Ureter (tissue), 1 donor: ENCODE measurements at places on chromosomes 16 and 17. TPM values are rescaled to one million over a fixed set of nuclear protein-coding genes. Genes with fewer than 3 reads are reported as not detected.

GRCh38 chr17:76547183-76547641, 7.4 kb downstream of the PRCD start:
- no peak for DNase-seq

Gene EVI2A
- total RNA-seq, result 2.7 TPM

GRCh38 chr17:58234512-58234911, 3.9 kb upstream of the LPO start:
- DNase-seq, result no peak

- DNase-seq, result no peak
Measured at GRCh38 chr17:81489012-81489997, 23.3 kb downstream of the ACTG1 start.

- no peak for DNase-seq
Measured at GRCh38 chr17:28675980-28676379, 14.0 kb downstream of the SUPT6H start.

DNA sequence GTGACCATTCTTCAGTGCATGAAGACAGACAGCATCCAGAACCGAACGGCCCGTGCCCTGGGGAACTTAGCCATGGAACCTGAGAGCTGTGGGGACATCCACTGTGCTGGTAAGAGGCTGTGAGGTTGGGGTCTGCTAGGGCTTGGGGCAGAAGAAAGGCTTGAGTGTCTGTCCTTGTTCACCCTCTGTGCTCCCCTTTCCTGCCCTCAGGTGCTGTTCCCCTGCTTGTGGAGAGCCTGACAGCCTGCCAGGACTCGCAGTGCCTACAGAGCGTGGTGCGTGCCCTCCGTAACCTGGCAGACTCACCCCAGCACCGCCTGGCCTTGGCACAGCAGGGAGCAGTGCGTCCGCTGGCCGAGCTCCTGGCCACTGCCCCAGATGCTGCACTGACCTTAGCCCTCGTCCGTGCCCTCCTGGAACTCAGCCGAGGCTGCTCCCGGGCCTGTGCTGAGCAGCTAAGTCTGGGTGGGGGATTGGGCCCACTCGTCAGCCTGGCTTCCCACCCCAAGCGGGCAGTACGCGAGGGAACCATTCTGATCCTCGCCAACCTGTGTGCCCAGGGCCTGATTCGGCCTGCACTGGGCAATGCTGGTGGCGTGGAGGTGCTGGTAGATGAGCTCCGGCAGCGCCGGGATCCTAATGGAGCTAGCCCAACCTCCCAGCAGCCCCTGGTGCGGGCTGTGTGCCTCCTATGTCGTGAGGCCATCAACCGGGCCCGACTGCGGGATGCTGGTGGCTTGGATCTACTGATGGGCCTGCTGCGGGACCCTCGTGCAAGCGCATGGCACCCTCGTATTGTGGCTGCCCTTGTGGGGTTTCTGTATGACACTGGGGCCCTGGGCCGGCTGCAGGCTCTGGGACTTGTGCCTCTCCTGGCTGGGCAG, 2.9 kb downstream of the ARMC5 start:
- DNase-seq, result no peak

DNA sequence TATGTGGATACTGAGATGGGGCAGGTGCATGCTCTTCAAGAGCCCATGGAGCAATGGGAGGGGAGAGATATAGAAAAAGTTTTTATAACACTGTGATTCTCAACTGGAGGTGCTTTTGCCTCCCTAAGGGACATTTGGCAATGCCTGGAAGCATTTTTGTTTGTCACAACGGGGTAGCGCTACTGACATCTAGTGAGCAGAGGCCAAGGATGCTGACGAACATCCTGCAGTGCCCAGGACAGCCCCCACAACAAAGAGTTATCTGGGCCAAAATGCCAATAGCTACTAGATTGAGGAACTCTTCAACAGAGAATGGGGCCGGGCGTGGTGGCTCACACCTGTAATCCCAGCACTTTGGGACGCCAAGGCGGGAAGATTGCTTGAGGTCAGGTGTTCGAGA, 67.2 kb upstream of the CLEC3A start:
- DNase-seq, result no peak

DNA sequence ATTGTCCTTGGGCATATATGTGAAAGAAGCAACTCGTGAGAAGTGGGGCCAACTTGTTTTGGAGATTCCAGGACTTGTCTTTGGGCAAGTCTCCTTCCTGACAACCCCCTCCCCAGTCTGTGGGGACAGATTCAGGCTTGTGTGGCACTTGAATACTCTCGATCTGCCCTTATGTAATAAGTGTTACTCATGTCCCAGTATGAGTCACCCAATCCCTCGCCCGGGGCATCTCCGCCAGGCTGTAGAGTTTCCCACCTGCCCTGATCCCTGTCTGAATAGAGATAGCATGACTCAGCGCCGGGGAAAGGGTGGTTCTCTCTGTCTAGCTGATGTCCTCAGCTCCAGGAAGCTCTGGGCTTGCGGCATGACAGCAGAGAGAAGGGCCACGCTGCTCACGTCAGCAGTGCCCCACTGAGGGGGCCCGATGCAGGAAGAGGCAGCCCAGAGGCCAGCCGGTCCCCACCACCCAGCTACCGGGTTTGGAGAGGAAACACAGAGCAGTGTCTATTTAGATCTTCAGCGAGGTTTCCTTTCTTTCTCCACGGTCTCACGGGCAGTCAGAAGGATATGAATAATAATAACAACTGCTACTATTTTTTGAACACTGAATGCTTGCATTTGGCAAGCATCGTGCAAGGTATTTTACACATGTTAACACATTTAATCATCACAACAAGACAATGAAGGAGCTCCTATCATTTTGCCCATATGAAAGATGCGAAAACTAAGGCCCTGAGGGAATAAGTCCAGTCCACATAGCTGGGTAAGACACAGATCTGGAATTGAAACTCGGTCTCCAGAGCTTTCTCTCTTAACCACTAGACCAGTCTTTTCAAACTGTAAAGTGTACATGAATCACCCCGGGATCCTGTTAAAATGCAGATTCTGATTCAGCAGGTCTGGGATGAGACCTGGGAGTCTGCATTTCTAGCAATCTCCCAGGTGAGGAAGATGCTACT, 426.7 kb upstream of the MAF start:
- peak; percentile 82 for DNase-seq

DNA sequence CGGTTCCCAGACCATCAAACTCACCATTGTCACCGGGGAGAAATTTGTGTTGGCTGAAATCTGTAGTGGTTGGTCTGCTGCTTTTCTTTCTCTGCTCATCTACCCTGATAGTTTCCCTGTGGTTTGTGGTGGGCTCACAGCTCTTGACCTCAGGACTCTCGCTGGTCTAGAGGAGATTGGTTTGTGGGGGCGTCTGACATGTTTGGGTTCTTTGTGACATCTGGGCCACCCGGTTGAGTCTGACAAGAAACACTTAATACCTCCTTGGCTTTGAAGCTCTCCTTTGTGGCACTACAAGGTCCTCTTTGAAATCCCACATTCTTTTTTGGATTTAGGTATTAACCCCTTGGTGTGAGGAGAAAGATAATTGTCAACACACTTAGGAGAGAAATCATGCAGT, 662.0 kb downstream of the WWOX start:
- DNase-seq, result no peak

Gene HSD17B2
- total RNA-seq, result 47.8 TPM

DNA sequence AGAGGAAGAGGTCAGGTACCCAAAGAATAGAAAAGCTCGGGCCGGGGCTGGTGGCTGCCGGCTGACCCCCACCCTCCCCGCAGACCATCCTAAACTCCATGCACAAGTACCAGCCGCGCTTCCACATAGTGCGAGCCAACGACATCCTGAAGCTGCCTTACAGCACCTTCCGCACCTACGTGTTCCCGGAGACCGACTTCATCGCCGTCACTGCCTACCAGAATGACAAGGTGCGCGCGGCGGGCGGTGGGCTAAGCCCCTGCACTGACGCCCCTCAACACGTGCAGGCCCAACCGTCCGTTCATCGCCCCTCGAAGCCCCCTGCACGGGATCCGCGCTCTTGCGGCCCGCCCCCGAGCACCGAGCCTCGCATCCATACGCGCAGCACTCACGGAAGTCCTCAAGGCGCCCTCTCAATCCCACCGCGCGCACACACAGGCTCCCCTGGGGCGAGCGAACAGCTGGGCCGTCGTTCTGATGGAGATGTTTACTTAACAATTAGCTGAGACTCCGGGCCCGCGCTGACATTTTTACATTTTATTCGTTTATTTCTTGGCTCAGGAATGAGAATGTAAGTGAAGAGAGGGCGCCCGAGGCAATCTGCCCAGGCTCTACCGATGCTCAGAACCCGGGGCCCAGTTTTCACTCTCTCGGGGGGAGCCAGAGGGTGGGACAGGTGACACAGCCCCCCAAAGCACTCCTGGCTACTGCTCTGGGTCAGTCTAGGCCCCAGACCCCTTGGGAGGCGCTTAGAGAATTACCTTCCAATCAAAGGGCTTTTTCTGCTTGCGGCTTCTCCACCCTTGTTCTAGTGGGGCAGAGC, 3.5 kb downstream of the TBX2 start:
- DNase-seq, result no peak

DNA sequence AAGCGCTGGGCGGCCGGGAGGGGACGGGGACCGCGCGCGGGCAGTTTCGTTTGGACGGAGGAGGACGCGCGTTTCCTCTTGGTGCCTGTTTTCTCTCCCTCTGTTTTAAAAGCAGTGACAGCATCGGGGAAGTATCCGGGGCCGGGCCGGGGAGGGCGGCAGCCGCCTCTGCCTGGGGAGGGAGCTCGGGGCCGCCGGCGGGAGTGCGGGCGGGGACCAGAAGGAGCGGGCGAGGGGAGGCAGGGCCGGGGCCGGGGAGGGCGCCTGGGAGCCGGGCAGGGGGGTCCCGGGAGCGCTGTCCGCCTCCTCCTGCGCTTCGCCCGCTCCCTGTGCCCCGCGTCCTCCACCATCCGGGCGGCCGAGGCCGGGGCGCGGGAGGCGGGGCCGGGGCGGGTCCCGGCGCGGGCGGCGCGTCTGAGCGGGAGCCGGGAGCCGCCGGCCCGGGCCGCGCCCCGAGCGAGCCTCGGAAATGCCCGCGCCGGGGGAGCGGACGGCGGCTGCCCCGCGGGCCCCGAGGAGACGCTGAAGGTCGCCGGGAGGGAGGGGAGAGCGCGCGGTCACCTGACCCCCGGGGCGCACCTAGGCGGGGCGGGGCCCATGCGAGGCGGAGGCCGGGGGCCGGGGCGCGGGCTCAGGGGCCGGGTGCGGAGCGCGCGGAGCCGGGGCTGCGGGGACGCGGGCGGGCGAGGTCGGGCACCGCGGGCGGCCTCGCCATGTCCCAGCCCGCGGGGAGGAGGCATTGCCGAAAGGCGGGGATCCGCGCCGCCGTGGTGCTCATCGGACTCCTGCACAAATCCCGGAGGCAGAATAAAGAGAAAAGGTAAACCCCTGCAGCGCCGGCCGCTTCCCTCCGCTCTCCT, 57.3 kb downstream of the RAP1GAP2 start:
- peak; percentile 54 for DNase-seq

- DNase-seq, result no peak
Measured at GRCh38 chr17:1082579-1082978, 85.7 kb downstream of the TIMM22 start.

GRCh38 chr16:66714654-66715307, 18.2 kb upstream of the CMTM4 start:
- DNase-seq, result no peak

GRCh38 chr16:87791295-87792204, 25.8 kb upstream of the KLHDC4 start:
- DNase-seq, result no peak

Gene SGCA
- total RNA-seq, result 16.9 TPM

- no peak for DNase-seq
Measured at GRCh38 chr16:57315416-57315815, 30.9 kb upstream of the PLLP start.

DNA sequence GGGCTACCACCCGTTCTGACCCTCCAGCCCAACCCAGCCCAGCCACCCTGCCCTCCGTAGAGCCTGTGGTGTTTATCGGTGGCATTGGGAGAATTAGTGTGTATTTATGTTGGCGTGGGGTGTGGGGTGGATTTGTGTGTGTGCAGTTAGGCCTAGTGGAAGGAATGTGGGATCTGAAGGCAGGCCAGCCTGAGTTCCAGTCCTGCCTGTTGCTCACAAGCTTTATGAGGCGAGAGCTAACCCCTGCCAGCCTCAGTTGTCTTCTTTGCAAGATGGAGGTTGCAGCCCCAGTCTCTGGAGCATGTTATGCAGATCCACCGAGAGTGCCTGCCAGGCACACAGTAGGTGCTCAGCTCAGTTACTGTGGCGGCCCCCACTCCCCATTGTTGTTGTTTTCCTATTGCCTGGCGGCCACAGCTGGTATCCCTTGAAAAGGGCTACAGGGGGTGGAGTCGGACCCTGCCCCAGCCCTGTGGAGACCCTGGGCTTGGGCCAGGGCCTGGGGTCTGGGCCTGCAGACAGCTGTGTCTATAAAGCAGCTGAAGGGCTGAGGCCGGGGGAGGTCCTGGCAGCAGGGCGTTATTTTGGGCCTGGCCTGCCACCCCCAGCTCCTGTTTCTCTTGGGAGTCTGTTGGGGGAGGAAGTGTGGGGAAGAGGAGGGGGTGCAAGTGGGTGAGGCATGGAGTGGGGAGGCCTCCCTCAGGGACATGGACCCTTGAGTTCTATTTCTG, 5.1 kb downstream of the ERBB2 start:
- no peak for DNase-seq

Gene CMTM1
- total RNA-seq, result 4.3 TPM

Gene CEP112
- 18.0 TPM for total RNA-seq

- no peak for DNase-seq
Measured at GRCh38 chr17:34378664-34379101, 15.7 kb upstream of the CCL1 start.

GRCh38 chr16:9251026-9251425, 159.6 kb downstream of the HAPSTR1 start:
- no peak for DNase-seq

DNA sequence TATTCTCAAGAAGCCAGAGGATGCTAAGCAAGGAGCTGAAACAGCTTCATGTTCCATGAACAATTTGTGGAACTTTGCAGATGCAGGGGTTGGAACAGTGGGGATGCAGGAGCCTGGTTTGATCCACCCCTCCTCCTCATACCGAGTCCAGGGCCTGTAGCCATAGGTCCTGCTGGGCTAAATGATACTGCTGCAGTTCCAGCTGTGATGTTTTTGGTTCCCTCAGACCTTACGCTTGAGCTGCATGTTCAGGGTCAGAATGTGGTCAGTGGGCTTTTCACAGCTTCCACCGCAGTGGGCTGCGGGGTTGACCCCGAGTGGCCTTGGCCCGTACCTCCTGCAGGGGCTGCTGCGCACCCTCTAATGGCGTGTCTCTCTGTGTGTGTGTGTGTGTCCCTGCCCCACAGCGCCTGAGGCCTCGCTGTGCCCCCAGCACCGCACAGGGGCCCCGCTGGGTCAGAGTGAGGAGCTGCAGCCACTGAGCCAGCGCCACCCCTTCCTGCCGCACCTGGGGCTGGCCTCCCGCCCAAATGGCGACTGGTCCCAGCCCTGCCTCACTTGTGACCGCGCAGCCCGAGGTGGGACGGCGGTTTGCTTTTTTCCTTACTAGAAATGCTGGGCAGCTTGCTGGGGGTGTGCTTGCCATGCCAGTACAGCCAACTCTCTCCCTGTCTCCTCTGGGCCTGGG, 48.2 kb downstream of the EPN2 start:
- DNase-seq, result no peak

- no peak for DNase-seq
Measured at GRCh38 chr16:21610006-21610544, 10.7 kb downstream of the METTL9 start.

Gene SLC47A2
- total RNA-seq, result not detected

GRCh38 chr17:82931699-82932517, 92.1 kb upstream of the ZNF750 start:
- no peak for DNase-seq

Gene ABCA3
- total RNA-seq, result 10.4 TPM

GRCh38 chr17:33154869-33155455, 138.1 kb downstream of the ASIC2 start:
- no peak for DNase-seq

GRCh38 chr17:56231693-56232092, 78.4 kb downstream of the ANKFN1 start:
- DNase-seq, result no peak
